Inflammatory macrophage treated with lipopolysaccharide for 4 hours (primary cell): ENCODE measurements at places on chromosomes 2 and 18.
A peak's percentile ranks its signal among the peaks of the same experiment; 100 is the strongest.

DNA sequence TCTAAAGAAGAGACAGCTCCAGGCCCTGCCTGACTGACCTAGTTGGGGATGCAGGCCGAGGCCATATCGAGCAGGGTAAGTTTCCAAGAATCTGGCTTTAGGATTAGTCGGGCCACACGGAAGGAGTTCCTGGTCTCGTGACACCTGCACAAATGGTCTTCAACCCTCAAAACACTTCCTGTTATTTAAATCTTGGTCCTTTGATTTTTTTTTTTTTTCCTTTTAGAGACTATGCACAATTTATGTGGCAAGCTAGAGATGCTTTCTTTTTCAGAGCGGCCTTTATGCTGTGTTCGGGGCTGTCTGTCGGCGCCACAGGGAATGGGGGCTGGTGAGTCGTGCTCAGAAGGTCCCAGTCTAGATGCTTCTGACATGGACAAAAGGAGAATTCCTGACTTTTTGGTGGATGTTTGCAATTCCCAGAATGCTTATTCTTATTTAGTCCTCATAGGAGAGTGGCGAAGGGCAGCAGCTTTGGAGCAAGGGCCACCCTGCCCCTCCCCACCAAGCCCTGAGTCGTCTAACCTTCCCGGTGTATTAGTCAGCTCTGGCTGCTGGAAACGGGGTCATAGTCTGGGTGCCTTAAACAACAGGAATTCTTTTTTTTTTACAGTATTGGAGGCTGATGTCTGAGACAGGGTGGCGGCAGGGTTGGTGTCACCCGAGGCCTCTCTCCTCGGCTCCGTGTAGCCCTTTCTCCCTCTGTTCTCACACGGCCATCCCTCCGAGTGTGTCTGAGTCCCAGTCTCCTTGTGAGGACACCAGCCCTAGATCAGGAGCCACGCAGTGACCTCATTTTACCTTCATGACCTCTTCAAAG lies 27.4 kb downstream of the HPCAL1 start:
- no peak for DNase-seq

GRCh38 chr2:239233576-239233975 lies 167.2 kb downstream of the HDAC4 start:
- DNase-seq, result no peak

DNA sequence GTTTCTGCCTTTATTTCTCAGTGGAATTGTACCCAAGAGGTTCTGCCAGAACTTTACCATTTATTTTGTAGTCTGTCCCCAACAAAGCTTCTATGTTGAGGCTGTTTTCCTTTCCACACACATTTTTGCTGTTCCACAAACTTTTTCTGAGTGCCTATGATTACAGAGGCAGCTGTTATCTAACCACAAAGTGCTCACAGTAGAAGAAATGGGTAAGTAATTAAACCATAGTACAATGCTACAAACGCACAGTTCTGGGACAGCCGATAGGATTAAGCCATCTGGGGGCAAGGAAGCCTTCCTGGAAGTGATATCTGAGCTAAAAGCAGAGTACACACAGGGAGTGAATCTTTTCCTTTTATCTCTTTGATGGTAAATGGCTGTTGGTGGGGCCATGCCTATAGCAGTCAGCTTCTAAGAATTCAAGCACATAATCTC lies 3.9 kb upstream of the MGAT4A start:
- DNase-seq, result no peak

DNA sequence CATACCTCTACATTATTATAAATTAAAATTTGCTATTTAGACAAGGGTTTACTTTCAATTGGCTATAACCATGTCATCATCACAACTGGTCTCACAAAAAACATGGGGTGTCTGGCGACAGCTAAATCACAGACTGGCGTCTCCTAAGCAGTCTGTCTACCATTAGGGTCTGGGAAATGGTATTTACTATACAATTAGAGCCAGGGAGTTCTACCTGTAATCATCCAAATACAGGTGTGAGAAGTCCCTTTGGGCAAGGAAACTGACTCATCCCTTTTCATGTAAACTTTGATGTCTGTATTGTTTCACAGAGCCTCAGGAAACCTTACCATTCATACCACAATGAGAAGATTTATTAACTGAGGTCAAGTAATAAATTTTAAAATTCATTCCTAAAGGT lies 126.7 kb downstream of the OLA1 start:
- no peak for DNase-seq

GRCh38 chr2:134352844-134353243 lies 99.0 kb downstream of the MGAT5 start:
- no peak for DNase-seq

GRCh38 chr2:226031647-226032501 lies 632.4 kb downstream of the NYAP2 start:
- peak; percentile 51 for DNase-seq

DNA sequence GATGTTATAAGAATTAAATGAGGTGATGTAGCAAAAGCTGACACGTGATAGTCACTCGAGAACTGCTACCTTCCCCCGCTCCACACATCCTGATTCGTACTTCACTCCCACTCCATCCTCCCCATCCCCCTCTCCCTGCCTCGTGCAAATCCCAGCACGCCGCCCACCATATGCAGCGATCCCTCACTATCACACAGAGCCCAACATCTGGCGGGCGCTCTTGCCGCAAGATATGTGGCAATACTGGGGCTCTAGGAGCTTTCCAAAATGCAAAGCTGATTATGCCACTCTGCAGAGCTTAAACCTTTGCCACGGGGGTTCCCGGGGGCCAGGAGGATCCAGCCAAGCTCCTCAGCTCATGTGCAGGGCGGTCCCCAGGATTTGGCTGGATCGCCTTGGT lies 37.4 kb downstream of the DNMT3A start:
- DNase-seq, result peak; percentile 63

DNA sequence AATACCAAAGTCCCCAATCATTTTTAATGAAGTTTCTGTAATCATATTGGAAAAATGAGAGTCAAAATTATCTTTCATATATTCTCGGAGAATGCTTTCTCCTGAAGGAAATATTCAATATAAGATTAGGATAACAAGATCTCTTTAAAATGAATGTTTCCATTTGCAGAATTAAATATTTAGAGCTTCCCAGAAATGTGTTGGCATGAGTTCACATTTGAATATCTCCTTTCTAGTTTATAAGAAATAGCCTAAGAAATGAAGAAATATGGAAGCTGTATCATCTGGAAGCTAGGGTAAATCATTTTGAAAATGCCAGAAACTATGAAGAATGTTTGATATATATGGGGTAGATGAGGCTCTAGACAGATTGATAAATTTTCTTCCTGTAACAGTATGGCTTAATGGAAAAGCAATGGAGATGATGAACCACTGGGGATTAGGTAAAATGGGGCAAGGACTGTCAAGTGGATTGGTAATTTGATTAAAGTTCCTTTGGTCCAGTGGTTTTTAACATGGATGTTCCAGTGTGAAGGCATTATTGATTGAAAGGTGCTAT lies 184.6 kb upstream of the ZNF804A start:
- no peak for DNase-seq

- DNase-seq, result no peak
These were observed 898.7 kb downstream of the BCL11A start for GRCh38 chr2:59654710-59655109.

DNA sequence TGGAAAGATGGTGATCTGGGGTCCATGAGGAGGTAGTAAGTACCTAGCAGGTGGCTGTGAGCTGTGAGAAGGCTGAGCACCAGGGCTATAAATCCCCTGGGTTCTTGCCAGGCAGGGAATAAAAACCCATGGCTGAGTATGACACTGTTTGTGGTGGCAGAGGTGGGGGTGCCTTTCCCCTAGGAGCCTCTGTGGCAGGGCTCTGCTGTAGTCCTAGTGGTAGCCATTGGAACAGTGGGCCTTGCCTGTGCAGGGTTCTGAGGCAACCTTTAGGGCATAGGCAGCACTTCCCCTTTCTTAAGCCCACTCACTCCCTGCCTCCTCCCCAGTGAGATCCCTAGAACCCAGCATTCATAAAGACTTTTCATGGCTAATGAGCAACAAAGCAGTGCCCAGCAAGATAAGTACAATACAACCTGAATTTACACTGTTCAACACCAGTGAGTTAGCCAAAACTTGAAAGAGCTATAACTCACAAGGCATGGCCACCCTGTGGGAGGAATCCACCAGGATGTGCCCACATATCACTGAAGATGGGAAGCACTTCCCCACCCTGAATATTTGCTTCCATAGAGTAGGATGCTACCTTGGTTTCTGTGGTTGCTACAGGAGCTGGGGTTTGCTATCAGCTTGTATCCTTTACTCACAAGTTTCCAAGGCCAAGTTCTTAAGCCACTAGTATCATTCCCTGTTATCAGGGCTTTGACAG lies 100.9 kb upstream of the NEUROD1 start:
- DNase-seq, result peak; percentile 62

- DNase-seq, result no peak
These were observed 32.2 kb downstream of the UBR3 start for GRCh38 chr2:169859423-169859822.

DNA sequence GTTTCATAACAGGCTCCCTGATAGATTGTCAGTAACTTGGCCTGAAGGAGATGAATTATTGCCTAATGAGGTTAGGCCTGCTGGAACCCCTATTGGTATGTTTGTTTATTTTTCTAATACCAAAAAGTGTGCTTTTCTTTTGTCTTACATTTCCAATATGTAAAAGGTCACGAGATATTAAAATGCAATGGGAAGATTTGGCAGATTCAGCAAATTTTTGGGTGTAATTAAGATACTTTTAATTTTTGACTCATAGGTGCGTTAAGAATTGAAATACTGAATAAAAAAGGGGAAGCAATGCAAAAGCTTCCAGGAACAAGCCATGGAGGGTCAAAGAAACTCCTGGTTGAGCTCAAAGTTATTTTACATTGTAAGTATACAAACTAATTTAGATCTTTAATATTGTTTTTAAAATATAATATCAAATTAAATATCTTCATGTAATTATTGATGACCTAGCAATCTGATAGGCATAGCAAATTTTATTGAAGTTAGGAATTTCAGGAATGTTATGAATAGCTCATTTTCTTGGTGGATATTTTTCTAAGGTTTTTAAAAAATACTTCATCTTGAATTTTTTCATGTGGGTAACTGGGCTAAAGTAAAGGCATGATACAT lies 52.1 kb downstream of the SMCHD1 start:
- no peak for DNase-seq

GRCh38 chr2:84838434-84839145 lies 42.3 kb downstream of the TRABD2A start:
- no peak for DNase-seq

- DNase-seq, result no peak
These were observed 30.2 kb downstream of the CMPK2 start for GRCh38 chr2:6835467-6835866.

- DNase-seq, result no peak
These were observed 42.3 kb downstream of the IL1R2 start for GRCh38 chr2:102033750-102034682.

DNA sequence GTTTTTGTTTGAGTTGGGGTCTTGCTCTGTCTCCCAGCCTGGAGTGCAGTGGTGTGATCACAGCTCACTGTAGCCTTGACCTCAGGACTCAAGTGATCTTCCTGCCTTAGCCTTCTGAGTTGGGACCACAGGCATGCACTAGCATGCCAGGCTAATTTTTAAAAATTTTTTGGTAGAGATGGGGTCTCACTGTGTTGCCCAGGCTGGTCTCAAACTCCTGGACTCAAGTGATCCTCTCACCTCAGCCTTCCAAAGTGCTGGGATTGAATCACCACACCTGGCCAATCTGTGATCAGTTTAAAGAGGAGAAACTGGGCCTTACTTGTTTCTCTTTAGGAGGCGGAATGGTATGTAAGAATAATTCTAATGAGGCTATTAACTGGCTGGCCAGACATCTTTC lies 49.9 kb downstream of the IMPA2 start:
- no peak for DNase-seq
